Nephron progenitor cell (in vitro differentiated cells): ENCODE measurements at places on chromosomes 2 and 18.

DNA sequence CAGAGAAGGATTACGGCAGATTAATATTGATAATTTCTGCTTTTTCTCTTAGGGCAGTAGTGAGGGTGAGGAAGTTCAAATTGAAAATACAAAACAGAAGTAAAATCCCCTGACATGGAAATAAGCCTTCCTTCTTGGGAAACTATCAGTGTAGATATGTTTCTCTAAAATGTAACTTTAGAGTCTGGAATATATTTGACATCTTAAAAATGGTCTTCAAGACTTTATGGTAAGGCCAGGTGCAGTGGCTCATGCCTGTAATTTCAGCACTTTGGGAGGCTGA is 33.0 kb downstream of the INPP5D start:
- no peak for DNase-seq

- no peak for DNase-seq
Measured at GRCh38 chr2:13583609-13584008, 866.9 kb downstream of the TRIB2 start.

DNA sequence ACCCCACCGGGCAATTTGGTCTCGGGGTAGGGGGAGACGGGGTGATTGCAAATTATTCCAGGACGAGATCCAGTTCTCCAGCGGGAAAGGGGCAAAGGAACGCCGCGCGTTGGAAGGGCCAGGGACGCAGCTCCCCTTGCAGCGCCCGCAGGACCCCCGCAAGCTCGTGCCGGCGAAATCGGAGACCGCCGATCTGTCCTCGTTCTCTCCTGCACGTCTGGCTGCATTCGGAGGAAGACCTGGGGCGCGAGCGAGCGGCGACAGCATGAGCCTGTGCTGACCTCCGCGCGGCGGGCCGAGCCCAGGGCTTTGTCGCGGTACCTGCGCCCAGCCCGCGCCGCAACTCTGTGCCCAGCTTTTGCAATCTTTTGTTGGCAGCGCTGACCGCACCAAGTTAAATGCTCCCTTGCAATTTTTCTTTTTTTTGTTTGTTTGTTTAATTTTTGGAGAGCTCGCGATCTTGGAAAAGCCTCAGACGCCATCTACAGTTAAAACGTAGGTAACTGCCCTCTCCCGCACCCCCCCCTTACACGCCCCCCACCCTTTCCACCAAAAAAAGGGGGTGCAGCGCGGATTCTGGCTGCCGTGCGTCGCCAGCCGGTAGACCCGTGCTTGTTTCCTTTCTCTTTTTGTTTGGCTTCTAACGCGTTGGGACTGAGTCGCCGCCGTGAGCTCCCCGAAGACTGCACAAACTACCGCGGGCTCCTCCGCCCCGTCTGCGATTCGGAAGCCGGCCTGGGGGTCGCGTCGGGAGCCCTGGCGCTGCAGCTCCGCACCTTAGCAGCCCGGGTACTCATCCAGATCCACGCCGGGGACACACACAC is 667 bp downstream of the TRIB2 start:
- peak; percentile 76 for DNase-seq

DNA sequence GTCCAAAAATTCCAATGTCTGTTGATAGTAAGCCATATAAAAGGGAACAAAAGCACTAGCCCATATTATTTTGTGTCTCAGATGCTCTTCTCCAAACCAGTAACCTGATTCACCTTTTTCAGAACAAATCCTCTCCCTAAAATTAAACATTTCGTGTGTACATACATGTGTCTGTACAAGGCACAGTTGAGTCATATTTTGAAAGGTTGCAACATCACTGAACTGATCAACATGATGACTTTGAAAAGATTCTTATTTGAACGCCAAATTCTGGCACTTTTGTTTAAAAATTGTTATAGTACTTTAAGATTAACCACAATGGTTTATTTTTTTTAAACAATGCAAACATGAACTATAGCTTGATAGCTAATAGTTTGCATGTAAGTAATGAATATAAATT is 102.5 kb downstream of the RIT2 start:
- no peak for DNase-seq

- DNase-seq, result no peak
Measured at GRCh38 chr2:201969938-201970785, 63.5 kb upstream of the FZD7 start.

- no peak for DNase-seq
Measured at GRCh38 chr2:210000464-210001324, 1.7 kb upstream of the RPE start.

DNA sequence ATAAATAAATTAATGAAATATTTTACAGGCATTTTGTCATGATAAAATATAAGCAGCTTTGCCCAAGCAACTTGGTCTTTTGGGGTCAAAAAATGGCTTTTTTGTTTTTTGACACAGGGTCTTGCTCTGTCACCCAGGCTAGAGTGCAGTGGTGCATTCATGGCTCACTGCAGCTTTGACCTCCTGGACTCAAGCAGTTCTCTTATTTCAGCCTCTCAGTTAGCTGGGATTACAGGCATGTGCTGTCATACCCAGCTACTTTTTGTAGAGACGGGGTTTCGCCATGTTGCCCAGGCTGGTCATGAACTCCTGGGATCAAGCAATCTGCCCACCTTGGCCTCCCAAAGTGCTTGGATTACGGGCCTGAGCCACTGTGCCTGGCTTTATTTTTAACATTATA is 51.0 kb downstream of the ABI2 start:
- peak; percentile 25 for DNase-seq

GRCh38 chr18:64717026-64717425 is 568.1 kb upstream of the LINC00305 start:
- DNase-seq, result no peak

DNA sequence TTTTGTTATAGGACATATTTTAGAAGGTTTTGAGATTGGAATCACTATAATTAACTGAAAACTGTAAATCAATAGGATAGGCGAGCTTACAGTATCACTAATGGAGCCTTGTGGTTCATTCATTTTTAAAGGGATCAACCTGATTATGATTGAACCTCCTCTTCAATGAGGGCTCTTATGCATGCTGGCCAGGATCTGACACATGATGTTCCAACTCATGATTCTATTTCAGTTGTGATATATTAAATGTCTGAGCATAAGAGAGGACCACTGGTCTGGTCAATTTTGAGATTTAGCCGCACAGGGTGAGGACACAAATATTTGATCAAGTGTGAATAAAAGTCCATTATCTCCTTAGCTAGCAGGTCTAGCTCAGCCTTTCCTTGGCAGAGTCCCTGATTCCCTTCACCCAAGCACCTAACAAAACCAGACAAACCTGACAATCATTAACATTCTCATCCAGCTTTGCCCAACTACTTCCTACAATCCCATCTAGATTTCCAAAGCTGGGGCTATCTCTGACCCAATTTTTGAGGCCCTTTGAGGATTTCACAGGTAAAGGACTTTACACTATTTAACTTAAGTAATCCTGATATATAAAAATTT is 6.9 kb upstream of the MAP4K4 start:
- DNase-seq, result no peak

- no peak for DNase-seq
Measured at GRCh38 chr2:201971531-201972228, 62.0 kb upstream of the FZD7 start.

DNA sequence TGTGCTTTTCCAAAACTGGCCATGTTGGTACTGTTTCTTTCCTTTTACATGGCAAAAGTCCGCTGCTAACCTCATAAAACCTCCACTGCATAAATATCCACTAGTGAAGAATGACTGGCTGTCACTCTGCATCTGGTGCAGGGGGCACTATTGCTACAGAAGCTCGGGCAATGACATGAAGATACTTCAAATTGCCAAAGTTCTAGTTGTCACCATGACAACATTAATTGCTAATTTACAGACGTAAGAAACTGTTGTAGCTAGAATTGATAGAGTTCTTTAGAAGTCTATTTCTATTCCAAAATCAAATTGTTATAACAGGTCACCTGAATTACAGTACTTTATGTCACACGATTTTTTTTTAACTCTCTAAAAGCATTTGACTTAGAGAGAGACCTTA is 845 bp downstream of the CFAP210 start:
- no peak for DNase-seq

DNA sequence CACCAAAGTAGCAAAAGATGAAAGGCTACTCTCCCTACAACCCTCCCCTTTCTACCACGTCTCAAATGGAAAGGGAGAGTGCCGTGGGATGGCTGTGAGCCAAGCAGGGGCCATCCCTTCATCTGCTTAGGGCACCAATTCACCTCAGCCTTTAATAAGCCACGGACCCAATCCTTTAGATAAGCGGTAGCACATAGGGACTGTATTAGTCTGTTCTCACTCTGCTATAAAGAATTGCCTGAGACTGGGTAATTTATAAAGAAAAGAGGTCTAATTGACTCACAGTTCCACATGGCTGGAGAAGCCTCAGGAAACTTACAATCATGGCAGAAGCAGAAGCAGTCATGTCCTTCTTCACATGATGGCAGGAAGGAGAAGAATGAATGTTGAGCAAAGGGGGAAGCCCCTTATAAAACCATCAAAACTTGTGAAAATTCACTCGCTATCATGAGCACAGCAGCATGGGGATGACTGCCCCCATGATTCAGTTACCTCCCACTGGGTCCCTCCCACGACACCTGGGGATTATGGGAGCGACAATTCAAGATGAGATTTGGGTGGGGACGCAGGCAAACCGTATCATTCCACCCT is 85.9 kb upstream of the IL1R2 start:
- no peak for DNase-seq

GRCh38 chr2:180599804-180600203 is 380.6 kb upstream of the UBE2E3 start:
- no peak for DNase-seq

DNA sequence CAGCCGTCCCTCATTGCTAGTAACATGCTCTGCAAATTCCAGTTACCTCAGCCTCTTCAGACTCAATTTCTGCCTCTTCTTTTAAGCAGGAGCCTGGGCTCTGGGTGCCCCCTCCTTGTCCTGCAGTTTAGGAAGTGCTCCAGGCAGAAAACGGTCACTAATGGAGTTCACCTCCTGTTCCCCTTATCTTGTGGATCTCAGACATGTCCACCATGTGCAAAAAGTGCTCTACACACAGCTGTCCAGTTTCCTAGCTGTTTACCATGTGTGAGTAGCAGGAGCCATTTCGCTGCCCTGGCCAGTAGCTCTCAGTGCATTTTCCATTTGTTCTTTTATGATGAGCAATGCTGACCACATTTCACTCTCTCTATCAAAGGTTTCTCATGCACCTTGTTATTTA is 4.9 kb downstream of the SH3YL1 start:
- no peak for DNase-seq
